Activated T-cell treated with anti-CD3 and anti-CD28 coated beads, Interleukin-2, amount 50 U/mL, for 48 hours (primary cell): ENCODE measurements at places on chromosomes 1 and 21.

DNA sequence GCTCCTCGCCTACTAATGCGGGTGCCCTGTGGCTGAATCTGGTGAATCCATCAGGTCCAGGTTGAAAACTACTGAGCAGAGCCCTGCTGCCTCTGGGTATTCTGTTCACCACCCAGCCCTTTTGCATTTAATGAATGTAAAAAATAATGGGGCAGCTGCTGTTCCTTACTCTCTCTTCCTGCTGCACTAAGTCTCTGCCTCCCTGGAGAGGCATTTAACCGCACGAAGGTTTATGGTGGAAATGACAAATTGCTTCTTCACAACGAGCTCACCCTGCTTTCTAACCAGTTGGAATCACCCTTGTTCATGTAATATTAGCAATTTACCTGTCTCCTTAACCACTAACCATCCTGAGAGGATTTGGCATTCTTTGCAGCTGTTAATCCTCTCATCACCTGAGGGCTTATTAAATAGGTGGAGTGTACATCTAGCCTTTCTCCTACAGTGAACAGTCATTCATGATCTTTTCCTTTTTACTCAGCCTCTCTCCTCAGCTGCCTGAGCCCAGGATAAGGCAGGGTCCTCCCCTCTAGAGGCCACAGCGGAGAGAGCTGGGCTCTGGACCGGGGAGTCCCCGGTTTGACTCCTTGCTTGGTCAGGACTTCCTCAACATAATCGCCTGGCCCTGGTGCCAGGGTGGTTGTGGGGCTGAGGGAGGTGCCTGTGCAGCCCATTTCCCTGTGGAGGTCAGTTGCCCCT lies 97.6 kb downstream of the NOS1AP start:
- DNase-seq = no peak

DNA sequence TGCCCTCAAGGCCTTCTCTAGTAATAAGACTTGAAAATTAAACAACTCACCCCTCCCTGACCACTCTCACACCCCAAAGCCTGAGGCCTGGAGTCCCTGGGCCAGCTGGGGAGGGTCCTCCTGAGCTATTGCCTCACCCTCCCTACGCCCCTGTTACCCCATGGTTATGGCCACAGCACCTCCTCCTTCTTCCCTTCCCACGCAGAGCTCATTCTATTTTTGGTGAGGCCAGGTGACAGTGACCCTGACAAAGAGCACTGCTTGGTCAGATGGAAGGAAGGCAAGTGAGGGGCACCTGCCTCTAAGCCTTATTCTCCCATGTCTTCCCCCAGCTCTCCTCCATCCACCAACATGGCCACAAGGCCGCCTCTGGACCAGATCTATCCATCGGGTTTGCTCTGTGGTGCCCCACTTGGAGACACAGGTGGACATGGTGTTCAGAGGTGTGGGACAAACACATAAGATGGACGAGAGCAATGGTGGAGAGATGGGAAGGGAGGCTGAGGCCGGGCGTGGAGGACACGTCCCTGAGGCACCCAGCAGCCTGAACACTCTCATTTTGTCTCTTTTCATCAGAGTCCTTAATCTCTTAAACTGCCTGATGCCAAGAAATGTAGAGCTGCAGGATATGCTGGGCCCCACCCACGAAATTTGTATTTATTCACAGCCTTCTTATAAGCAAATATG lies 42.6 kb downstream of the FCRL5 start:
- no peak for DNase-seq

GRCh38 chr1:184910005-184910404 lies 64.3 kb downstream of the NIBAN1 start:
- no peak for DNase-seq

DNA sequence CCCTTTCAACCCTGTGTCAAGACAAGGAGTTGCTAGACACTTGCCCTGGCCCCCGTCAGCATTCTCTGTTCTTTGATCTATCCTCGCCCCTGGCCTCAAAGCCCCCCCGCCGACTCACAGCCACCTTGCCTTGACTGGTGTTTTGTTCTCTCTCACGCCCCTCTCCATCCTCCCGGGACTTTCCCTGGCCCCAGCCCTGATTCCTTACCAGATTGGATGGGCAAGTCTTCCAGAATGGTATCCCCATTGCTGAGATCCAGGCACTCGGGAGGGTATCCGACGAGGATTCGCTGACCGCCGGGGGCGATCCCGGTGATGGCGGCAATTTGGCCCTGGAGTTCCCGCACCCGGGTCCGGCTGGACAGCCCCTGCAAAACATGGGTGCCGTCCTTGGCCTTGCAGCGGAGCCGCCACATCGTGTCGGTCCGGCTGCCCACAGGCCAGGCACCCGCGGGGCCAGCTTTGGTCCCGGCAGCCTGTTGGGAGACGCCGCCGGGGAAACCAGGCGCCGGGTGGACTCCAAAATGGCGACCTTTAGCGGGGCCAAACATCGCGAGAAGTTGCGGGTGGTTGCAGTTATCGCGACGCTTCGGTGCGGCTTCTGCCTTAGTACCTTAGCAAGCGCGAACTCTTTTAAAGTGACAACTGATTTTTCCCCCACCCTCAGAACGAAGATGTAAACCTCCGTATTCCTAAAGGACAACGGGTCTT lies 373 bp downstream of the YOD1 start:
- peak; percentile 94 for DNase-seq

GRCh38 chr1:224273641-224274040 lies 56.3 kb downstream of the NVL start:
- DNase-seq = no peak

DNA sequence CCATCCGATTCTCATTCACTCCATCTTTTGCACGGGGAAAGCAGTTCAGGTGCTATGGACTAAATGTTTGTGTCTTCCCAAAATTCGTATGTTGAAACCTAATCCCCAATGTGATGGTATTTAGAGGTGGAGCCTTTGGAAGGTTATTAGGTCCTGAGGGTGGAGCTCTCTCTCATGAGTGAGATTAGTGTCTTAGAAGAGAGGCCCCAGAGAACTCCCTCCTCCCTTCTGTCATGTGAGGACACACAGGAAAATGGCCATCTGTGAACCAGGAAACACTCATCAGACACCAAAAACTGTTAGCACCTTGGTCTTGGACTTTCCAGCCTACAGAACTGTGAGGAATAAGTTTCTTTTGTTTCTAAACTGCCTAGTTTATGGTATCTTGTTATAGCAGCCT lies 15.8 kb upstream of the CCDC190 start:
- no peak for DNase-seq

- no peak for DNase-seq
Measured at GRCh38 chr1:197418693-197419092, 150.6 kb downstream of the CRB1 start.

GRCh38 chr1:181425566-181425965 lies 57.8 kb upstream of the CACNA1E start:
- DNase-seq = no peak

DNA sequence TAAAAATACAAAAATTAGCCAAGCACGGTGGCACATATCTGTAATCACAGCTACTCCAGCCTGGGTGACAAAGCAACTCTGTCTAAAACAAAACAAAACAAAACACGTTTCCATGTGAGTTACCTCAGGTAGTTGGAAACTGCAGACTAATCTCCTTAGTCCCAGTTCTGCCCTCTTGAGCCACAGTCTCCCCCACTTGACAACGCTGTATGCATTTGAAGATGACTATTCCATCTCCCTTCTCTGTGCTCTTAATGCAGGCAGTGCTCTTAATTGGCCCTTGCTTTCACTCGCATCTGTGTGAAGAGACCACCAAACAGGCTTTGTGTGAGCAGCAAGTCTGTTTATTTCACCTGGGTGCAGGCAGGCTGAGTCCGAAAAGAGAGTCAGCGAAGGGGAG lies 19.6 kb upstream of the DHCR24 start:
- DNase-seq = no peak

GRCh38 chr1:68293609-68294366 lies 61.5 kb upstream of the WLS start:
- no peak for DNase-seq

DNA sequence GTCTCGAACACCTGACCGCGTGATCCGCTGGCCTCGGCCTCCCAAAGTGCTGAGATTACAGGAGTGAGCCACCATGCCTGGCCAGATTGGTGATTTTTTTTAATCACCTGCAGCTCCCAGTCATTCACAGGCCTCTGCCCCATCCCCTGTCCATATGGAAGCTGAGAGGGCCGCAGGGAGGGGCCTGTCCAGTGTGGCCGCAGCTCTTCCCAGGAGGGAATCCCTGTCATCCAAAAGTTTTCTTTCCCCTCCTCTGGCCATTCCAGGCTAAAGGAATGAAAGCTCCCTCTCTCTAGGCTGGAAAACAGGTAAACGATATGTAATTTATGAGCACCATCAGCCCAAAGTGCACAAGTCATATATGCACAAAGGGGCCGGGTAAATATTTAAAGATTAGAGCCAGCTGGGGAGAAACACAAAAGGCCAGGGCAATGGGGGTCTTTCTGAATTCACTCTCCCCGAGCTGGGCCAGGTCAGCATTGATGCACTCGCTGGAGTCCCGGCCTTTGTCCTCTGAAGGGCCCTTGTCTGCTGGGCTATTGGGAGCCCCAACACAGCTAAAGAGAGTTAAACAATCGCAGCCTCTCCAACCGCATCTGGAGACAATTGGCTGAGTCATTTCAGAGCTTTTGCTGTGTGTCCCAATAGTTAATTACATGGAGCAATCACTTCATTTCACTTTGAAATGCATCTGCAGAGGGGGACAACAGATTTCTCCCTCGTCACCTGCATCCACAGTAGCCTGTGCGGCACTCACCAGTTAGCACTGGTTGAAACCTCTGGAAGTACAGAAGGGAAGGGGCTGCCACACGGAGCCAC lies 3.8 kb upstream of the HES3 start:
- DNase-seq = no peak

GRCh38 chr1:161216945-161217712 lies 2.0 kb downstream of the FCER1G start:
- DNase-seq = no peak

GRCh38 chr1:53913352-53914033 lies 19.5 kb downstream of the DIO1 start:
- DNase-seq = no peak

DNA sequence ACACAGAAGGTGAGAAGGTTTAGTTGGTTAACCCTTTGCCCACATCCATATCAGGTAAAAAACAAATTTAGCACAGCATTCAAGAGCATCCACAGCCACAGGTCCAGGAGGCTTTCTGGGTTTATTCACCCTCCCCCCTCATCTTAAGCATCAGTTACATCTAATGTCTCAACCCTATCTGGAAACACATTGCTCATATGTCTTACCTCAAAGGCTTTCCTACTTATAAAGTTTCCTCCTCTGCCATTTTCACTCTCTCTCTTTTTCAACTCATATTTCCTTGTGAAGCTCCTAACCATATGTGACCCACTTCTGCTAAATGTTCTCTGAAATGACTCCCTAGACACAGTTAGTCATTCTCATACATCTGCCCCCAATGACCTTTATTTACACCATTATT lies 47.9 kb upstream of the RUNX1 start:
- DNase-seq = peak; percentile 39

GRCh38 chr21:23968722-23969647 lies 1638.3 kb downstream of the MRPL39 start:
- DNase-seq = peak; percentile 81

DNA sequence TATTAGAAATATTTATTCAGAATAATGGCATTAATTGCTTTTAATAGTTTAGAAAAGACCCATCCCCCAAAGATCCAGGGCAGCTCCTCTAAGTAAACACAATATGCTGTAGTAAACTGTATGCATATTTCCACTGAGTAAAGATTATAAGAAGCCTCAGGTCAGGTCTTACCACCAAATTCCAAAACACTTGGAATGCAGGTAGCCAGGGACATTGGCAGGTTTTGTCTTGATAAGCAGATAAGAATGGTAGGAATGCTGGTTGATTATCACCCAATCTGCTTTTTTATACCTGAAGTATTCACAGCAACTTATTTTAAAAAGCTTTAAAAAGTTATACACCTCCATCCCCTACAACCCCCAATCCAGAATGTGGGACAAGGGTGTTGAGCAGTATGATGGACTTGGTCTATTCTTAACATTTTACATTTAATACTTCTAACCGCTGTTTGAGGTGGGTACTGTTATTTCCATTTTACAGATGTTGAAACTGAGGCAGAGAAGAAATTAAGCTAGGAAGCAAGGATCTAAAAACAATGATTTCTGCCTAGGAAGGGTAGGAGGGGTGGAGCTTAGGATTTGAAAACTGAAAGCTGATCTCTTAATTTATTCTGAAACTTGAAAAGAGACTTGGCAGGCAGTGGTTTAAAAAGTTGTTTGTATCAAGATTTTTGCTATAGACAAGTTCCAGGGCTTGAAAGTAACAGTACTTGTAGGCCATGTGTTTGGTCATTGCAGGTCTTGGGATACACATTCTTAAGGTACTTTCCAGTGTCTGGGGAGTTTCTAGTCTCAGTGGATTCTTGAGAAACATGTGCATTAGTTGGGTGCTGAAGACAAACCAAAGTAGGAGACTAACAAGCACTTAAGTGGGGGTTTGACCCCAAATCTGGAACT lies 15.6 kb upstream of the THEM4 start:
- no peak for DNase-seq

GRCh38 chr21:42614396-42614795 lies 39.0 kb upstream of the PDE9A start:
- peak; percentile 55 for DNase-seq

GRCh38 chr1:224726441-224727182 lies 110.5 kb downstream of the CNIH3 start:
- no peak for DNase-seq

DNA sequence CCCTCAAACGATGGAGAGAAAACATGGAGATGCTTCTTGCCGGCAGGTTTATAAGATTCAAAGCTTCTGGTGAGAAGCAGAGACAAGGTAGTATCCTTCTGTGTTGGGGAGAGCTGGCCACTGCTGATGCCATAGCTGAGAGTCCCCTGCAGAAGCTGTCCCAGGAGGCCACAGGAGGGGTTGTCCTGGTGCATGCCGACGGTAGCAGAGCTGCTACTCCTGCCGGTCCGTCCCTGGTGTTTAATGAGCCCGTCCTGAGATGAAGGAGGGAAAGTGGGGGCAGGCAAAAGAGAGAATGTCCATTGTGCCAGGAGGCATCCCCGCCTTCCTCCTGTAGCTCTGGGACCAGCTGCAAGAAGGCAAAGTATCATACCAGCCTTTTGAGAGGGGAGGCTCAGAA lies 10.4 kb upstream of the C2CD2 start:
- peak; percentile 5 for DNase-seq

GRCh38 chr1:93489756-93490155 lies 41.8 kb downstream of the FNBP1L start:
- no peak for DNase-seq

DNA sequence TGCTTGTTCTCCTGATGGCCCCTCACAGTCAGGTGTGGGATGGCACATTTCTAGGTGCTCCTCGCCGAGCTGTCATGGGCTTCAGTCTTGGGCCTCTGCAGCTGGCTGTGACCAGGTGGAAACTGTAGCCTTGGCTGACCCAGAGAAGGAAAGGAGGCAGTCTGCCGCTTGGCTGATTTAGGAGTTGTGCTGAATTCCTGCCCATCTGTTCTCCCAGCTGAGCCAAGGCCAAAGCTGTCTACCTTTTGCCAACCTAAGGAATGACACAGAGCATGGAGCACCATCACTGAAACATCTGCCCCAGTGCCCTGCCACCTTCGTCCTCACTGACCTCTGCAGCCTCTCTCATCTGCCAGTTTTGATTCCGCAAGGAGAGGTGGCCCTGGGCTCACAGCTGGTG lies 27.9 kb downstream of the UTP25 start:
- DNase-seq = no peak
